ENCODE measurements at places on chromosomes 7 and 10.

GRCh38 chr10:96700374-96701099 is 19.8 kb downstream of the PIK3AP1 start:
- no peak for DNase-seq

DNA sequence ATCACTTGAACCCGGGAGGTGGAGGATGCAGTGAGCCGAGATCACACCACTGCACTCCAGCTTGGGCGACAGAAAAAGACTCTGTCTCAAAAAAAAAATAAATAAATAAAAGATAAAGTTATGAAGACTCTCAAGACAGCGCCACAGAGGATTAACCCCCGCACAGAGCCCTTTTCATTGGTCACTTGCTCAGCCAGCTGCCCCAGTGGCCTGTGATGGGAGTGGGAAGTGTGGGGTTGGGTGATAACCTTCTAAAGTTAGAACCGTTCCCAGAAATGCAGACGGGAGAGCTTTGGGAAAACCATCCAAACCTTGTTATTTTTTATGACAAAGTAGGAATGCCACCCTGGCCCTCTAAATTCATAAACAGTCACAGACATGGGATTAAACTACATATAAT is 57.4 kb downstream of the PARP12 start:
- no peak for DNase-seq

- DNase-seq, result no peak
Measured at GRCh38 chr10:48932831-48933664, 6.6 kb downstream of the LRRC18 start.

- no peak for DNase-seq
Measured at GRCh38 chr10:131982185-131982756, 548 bp upstream of the BNIP3 start.

DNA sequence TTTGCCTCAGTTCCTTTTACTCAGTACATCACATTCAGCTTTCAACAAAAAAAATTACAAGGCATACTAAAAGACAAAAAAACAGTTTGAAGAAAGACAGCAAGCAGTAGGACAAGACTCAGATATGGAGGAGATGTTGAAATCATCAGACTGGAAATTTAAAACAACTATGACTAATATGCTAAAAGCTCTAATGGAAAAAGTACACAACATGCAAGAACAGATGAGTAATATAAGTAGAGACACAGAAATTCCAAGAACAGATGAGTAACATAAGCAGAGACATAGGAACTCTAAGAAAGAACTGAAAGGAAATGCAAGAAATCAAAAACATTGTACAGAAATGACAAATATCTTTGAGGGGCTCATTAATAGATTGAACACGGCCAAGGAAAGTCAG is 402.6 kb downstream of the NEBL start:
- DNase-seq, result no peak

GRCh38 chr10:88926566-88927415 is 25.8 kb downstream of the ACTA2 start:
- no peak for DNase-seq

DNA sequence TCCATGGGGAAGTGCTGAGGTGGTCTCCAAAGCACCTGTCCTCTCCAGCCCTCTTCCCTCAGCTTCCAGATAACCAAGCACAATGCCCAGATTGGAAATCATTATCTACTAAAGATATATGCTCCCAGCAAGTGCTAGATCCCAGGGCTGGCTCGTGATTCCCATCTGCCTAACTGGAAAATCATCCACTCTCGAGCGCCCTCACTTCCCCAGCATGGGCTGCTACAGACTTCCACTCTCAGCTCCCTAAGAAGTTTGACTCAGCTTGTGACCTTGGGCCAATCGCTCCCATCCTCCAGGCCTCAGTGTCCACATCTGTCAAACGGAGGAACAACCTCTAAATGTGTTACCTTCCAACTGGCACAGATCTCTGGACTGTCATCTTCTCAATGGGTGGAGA is 112.4 kb upstream of the ZMIZ1 start:
- DNase-seq, result no peak

- DNase-seq, result no peak
Measured at GRCh38 chr10:124300224-124300623, 118.5 kb downstream of the OAT start.

DNA sequence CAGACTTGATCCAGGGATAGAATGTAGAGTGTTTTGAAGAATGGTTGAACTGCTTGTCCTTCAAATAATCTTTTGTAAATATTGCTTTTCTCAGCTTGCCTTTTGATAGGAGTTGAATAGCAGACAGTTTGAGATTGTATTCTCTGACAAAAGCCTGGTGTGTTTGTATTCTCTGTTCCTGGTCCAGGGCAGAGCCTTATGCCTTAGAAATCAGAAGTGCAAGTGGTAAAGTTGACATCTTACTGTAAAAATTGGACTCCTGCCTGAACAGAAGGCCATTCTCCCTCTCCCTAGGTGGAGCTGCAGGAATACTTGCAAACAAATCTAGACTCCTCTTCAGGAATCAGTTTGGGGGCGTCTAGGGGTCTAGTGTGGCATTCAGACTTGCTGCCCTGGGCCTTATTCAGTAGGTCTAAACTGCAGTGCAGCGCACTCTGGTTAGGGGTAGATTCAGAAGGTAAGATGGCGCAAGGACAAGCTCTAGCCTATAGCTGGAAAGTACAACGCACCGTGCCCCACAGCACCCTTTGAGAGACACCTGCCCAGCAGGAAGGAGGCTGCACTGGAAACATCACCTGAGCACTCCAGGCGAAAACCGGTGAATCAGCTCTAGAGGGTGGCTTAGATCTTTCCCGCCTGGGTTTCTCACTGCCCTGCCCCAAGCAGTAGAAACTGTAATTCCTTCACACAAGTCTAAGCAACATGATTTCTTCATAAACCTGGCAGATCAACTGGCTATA is 608.5 kb upstream of the GALNT17 start:
- DNase-seq, result no peak

DNA sequence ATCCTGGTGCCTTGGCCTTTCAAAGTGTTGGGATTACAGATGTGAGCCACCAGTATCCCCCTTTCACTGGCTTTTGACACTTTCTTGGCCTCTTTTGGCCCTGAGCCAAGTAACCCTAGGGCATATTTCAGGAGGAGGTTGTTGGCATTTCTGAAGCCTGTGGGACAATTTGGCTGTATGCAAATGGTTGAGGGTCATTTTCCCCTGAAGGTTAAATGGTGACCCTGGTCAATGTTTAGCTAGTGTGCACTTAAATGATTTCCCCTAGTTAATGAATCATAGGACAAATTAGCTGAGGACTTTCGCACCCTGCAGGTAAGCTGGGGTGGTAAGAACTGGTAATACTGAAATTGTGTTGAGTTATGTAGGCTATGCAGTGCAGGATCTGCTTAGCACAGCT is 660.5 kb downstream of the LRMDA start:
- DNase-seq, result no peak

- no peak for DNase-seq
Measured at GRCh38 chr10:112917681-112918080, 32.4 kb upstream of the TCF7L2 start.

- no peak for DNase-seq
Measured at GRCh38 chr7:149469806-149470205, 8.9 kb upstream of the ZNF777 start.

GRCh38 chr10:76001019-76001418 is 569.6 kb downstream of the LRMDA start:
- no peak for DNase-seq

DNA sequence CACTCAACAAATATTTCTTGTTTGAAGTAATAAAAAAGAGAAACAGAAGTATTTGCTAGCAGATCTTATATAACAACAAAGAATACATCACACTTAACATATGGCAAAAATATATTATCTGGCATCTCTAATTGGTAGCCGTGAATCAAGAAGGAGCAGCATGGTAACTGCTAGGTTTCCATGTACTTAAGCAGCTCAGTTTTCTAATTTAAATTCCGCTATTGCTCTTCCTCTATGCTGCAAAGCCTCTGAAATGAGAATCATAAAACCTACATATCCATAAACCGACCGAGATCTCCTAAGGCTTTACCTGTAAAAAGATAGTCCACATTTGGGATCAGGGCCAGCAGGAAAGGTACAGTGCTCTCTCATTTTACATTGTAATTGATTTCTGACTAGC is 76.6 kb upstream of the PTPRZ1 start:
- DNase-seq, result no peak

- DNase-seq, result no peak
Measured at GRCh38 chr7:96952974-96953391, 52.4 kb upstream of the DLX6 start.

DNA sequence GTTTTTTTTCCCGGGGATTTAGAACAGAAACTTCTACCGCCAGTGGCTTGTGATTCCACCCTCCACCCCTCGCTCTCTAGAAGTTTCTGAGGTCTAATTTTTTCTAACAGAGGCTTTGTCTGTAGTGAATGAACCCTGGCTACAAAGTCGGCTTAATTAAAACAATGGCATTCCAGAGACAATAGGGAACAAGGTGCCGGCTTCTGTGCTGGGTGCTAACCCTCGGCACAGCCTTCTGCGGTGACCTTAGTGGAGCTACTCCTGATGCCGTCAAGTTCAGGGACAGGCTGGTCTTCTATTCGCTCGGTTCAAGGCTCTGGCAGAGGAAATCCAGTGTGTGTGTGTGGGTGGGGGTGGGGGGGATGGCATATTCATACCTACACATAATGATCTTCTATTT is 32.1 kb upstream of the ENO4 start:
- no peak for DNase-seq

DNA sequence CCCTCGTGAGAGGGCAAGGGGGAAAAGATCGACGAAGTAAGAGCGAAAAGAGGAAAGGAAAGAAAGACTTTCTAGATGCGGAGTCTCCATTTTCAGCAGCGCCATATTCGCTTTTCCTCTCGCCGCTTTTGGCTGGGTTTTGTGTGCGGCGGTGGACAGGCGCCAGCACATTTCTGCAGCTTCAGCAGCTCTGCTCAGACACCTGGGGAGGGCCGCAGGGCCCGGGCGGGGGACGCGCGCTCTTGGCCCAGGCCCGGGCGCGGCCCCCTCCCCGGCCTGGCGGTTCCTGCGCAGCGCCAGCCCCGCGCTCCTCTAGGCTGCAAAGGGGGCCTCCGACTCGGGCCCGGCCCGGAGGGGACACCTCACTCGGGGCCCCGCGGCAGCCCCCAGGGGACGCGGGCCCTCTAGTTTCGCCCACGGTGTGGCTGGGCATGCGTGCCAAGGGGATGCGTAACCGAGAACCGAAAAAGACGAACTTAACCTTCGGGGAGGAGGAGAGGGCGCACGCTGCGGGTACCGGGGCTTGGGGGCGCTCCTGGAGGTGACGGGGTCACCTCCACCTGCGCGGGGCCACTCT is 34.5 kb upstream of the EBLN1 start:
- DNase-seq, result peak; percentile 38

- no peak for DNase-seq
Measured at GRCh38 chr7:156558198-156558597, 82.4 kb upstream of the RNF32 start.

GRCh38 chr7:92766461-92767003 is 69.8 kb downstream of the CDK6 start:
- no peak for DNase-seq

DNA sequence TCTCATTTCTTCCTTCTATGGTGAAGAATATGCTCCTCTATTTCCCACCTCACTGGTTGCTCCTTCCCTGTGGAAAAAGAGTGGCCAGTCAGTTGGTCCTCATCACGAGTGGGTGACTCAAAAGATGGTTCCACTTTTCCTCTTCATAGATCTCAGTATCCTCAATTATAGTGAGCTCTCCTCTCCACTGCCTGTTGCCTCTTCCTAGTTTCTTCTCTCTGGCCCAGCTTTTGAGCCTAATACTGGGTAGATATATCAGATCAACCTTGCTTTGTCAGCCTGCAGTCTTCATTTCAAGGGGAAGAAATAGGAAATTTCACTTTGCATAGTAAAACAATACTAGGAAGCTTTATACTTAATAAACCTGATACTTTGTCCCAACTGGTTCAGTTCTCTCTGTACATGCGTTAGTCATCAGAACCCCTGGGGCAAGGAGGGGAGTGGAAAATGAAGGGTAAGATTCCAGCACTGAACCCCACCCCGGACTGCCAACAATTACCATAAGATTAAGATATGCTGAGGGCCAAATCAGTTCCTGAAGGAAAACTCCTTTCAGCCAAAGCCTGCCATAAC is 15.5 kb upstream of the WNT16 start:
- DNase-seq, result no peak

GRCh38 chr7:87267239-87267900 is 47.8 kb upstream of the TMEM243 start:
- no peak for DNase-seq

DNA sequence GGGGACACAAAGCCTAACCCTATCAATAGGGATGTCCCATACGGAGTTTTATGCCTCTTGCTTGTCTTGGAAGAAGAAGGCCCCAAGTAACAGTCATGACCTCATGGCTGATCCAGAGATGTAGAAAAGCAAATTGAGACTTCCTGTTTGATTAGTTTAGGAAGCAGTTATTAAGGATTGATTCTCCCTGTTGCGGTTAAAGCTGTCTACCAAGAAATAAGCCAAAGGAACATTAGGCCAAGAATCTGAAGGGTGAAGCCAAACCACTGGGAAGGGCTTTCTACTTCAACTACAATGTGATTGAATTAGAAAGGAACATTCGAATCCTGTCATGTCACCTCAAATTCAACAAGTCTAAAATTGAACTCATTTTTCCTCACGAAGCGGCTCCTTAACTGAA is 60.5 kb upstream of the AGBL3 start:
- DNase-seq, result no peak

DNA sequence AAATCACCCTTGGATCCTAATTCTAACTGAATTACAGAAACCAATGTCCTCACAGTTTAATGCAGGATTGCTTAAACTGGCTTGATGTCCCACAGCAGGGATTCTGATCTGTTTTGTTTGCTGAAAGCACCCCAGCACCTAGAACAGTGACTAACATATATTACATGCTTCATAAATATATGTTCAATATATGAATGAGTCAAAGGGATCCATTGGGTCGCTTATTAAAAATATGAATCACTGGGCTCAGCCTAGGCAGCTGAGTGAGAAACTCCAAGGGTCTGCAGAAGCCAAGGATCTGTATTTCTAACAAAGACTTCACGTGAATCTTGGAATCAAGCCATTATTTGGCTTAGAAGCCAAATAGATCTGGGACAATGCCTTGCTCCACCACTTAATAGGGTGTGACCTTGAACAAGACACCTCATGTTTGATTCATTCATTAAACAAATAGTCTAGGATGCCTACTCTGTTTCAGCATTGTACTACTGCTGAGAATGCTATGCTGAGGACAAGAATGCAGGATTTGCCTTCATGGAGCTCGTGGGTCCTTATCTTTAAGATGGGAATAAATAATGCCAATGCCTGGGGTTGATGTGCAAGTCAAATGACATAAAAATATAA is 103.4 kb upstream of the DLX6 start:
- no peak for DNase-seq

GRCh38 chr7:25059576-25059975 is 65.5 kb downstream of the CYCS start:
- no peak for DNase-seq

DNA sequence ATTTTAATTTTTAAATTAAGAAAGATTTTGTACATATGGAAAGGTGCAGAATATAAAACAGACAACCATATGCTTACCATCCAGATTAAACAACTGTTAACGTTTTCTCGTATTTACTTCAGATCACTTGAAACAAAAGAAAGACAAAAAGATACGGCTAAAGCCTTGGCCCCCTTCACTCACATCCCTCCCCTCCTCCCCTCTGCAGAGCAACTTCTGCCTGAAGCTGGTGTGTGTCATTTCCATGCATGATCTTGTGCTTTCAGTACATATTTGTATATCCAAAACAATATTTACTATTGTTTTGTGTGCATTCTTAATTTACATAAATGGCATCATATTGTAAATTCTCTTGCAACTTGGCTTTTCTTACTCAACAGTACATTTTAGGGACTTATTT is 68.5 kb upstream of the ANKRD1 start:
- no peak for DNase-seq
